ENCODE measurements at places on chromosomes 3 and 15.

DNA sequence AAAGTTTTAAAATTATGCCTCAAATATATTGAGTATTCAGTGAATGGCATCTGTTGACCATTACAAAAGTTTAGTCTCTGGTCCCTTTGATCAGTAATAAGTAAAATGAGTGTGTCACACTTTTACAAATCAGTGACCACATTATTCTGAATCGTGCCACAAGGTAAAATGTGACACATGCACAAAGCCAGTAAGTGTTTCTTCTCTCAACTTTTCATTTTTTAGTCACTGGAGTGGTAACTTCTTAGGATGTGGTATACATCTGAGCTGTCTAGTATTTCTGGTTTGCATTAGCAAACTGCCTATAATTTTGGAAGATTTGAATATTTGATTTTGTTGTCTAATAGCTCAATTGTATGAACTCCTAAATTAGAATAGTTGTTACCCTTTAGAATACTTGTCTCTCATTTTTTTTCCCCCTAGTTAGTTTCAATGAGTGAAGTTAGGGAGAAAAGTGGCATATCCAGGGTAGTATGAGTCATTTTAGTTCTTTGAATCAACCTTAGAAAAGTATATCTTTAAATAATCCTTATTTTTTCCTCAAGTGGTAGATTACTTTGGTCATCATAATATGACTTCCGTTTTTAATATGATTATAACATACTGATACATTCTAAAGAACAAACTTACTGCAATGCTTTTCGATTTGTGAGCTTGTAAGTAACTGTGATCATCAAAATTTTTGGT, 18.1 kb downstream of the DNAJC13 start:
- peaks cover 7% of the 10 kb centered on the region for H3K4me1 ChIP-seq
- H3K27ac ChIP-seq = no peak overlapping the region
- H3K36me3 ChIP-seq = no peaks in the 10 kb centered on the region
- no peaks in the 10 kb centered on the region for H3K27me3 ChIP-seq
- DNase-seq = no peak

DNA sequence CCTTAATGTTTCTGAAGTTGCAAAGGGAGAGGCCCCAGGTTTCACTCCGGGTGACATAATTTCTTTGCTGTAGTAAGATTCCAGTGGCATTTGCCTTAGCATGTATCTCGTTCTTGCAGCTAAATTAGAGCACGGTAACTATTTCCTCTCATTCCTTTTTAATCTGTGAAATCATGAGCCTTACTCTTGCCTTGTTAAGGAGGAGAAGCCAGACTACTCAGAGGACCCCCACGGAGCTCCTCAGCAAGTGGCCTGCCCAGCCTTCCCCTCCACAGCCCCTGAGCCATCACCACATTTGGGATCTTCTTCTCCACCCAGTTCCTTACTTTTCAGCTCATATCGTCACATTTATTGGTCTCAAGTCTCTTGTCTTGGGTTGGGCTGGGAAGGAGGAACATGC, 54.2 kb downstream of the ABHD2 start:
- H3K36me3 ChIP-seq = no peaks in the 10 kb centered on the region
- DNase-seq = no peak
- H3K27me3 ChIP-seq = no peaks in the 10 kb centered on the region

DNA sequence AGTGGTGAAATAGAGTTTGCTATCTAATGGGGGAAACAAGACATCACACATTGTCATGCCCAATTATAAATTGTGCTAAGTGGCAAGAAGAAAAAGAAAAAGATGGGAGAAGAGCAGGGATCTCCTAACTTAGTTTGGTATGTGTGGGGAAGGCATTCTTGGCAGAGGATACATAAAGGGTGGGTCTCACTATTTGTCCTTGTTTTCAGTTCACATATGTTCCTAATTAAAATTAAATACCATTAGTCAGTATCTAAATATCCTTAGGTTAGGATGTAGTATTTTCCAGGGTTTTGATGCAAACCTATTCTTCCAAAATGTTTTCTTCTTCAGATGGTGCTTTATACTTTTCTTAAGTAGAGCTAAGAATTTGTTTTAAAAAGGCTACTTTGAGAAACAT, 173.7 kb downstream of the B3GALNT1 start:
- H3K27ac ChIP-seq = no peak overlapping the region
- H3K27me3 ChIP-seq = no peaks in the 10 kb centered on the region
- H3K4me3 ChIP-seq = no peak overlapping the region

GRCh38 chr3:143083781-143084180, 35.8 kb upstream of the CHST2 start:
- no peak for DNase-seq
- H3K4me1 ChIP-seq = no peaks in the 10 kb centered on the region
- no peak overlapping the region for H3K4me3 ChIP-seq
- no peaks in the 10 kb centered on the region for H3K36me3 ChIP-seq

DNA sequence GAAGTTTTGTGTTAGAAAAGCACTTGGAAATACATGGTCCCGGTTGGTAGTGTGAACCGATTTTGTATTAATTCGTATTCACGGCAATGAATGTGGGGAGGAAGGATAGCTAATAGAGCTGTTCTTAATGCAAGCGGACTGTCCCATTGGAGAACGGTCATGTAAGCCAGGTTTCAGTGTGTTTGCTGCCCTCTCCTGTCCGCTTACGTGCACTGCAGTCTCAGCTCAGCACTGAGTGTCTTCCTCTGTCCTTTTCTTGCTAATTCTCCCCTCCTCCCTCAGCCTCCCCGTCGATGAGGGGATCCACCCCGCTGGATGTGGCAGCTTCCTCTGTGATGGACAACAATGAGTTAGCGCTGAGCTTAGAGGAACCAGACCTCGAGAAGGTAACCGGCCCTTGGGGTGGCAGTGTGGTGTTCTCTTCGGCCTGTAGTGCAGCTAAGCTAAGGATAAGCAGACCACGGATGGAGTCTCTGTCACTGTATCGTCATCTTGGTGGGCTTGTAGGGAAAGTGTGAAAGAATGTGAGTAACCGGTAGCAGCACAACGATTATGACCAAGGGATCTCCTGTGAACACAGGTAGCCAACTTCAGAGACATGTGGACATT, 267.5 kb upstream of the CHRM5 start:
- no peaks in the 10 kb centered on the region for H3K36me3 ChIP-seq
- no peaks in the 10 kb centered on the region for H3K27me3 ChIP-seq
- H3K4me3 ChIP-seq = no peak overlapping the region
- no peak for DNase-seq

GRCh38 chr3:147915057-147915456, 505.9 kb downstream of the ZIC1 start:
- H3K4me1 ChIP-seq = no peaks in the 10 kb centered on the region
- no peak for DNase-seq
- H3K27ac ChIP-seq = no peak overlapping the region
- H3K36me3 ChIP-seq = no peaks in the 10 kb centered on the region
- no peak overlapping the region for H3K4me3 ChIP-seq

- H3K36me3 ChIP-seq = no peaks in the 10 kb centered on the region
- H3K4me1 ChIP-seq = no peaks in the 10 kb centered on the region
- H3K4me3 ChIP-seq = no peak overlapping the region
- no peak overlapping the region for H3K27ac ChIP-seq
- DNase-seq = no peak
Measured at GRCh38 chr3:170532573-170532972, 53.3 kb downstream of the SLC7A14 start.

GRCh38 chr3:106930086-106930485, 447.2 kb upstream of the CCDC54 start:
- no peak for DNase-seq
- H3K27ac ChIP-seq = no peak overlapping the region
- H3K4me1 ChIP-seq = no peaks in the 10 kb centered on the region
